ENCODE measurements at places on chromosomes 6 and 20. TPM values are rescaled to one million over a fixed set of nuclear protein-coding genes. Genes with fewer than 3 reads are reported as not detected.

Gene MOG
- total RNA-seq: not detected

Gene GPRC6A
- not detected for total RNA-seq

Gene TGIF2
- total RNA-seq: 3.2 TPM

Gene PGK2
- total RNA-seq: not detected

Gene SLC22A3
- total RNA-seq: 0.09 TPM

Gene ZSWIM1
- 3.0 TPM for total RNA-seq

Gene LHFPL5
- not detected for total RNA-seq

Gene PRKN
- total RNA-seq: 4.0 TPM

Gene GMNN
- 9.9 TPM for total RNA-seq

Gene SDC4
- 78.1 TPM for total RNA-seq

Gene FAM120B
- 13.7 TPM for total RNA-seq
